ENCODE measurements at places on chromosomes 4 and X.

- no peak for DNase-seq
These were observed 24.8 kb downstream of the SMIM20 start for GRCh38 chr4:25938787-25939186.

DNA sequence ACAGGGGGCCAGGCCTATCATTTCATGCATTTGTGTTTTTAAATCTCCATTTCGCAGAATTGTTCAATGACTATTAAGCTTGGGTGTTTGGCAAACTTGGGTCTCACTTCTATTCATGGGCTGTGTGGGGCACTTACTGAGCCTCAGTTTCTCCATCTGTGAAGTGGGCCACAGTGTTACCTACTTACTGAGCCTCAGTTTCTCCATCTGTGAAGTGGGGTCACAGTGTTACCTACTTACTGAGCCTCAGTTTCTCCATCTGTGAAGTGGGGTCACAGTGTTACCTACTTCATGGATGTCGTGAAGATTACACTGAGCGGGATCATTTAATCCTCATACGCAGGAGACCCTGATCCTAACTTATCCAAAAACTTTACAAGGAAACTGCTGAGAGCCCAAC, 115.1 kb upstream of the STX18 start:
- DNase-seq: no peak

- DNase-seq: no peak
These were observed 39.6 kb downstream of the DDX60L start for GRCh38 chr4:168440442-168441264.

DNA sequence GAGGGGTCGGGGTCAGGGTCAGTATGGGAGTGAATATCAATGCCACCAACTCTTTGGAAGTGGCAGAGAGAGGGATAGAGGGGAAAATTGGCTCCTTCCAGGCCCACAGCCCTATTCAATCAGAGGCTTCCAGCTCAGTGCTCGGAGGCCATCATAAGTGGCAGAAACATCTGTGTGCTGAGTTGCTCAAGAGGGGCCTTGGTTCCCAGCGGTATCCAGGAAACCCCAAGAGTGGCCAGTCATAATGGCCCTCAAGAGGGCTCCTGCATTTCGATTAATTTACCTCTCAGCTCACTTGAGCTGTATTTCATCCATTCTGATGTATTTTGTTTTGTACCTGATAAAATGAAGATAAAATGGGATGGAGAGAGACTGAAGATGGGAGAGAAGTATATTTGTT, 154.3 kb upstream of the EOLA2 start:
- DNase-seq: peak; percentile 65

- DNase-seq: no peak
These were observed 82.4 kb upstream of the SMIM10 start for GRCh38 chrX:134908356-134908755.

- no peak for DNase-seq
These were observed 32.1 kb upstream of the GPR78 start for GRCh38 chr4:8547912-8548730.

- DNase-seq: no peak
These were observed 2.7 kb upstream of the ACOT9 start for GRCh38 chrX:23745786-23746185.

DNA sequence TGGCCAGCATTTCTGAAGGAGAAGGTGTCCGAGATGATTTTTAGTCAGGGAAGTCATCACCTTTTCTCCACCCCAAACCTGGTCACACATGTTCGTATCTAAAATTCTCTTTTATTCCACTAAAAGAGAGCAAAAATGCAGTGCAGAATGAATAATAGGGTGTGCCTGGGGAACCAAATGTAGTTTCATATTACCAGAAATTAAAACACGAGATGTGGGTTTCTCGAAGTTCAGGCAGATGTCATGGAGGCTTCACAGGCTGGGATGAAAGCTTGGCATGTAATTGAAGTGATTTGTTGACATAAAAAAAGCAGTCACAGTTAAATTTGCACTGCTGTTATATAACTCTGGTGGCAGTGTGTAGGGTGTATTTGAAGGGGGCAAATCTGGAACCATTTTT, 165.5 kb upstream of the PDE5A start:
- no peak for DNase-seq
